ENCODE measurements at places on chromosomes 12 and 14. TPM values are rescaled to one million over a fixed set of nuclear protein-coding genes. Genes with fewer than 3 reads are reported as not detected.

Gene MDM1
- total RNA-seq: 7.3 TPM

Gene ACOT6
- total RNA-seq: not detected

DNA sequence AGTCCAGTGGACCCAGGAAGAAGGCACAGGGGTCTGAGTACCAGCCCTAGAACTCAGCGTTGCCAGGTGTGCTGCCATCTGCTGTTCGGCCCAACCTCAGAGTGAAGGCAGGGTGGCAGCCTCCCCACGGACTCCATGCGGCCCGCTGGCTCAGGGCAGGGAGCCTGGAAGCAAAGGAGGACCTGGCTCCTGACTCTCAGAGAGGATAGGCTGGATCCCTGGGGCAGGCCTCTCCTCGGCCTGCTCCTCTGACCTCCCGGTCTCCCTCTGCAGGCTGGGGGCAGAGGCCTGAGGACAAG is 10.1 kb downstream of the MCRS1 start:
- no peak for DNase-seq

- no peak for DNase-seq
These were observed 26.1 kb upstream of the DIO3 start for GRCh38 chr14:101535232-101535631.

- DNase-seq: no peak
These were observed 211.8 kb downstream of the CRADD start for GRCh38 chr12:93888964-93889363.

All from Right ventricle myocardium superior (tissue), 1 donor.